Muscle of leg (tissue), 16 donors: ENCODE measurements at places on chromosomes 12 and 14.

DNA sequence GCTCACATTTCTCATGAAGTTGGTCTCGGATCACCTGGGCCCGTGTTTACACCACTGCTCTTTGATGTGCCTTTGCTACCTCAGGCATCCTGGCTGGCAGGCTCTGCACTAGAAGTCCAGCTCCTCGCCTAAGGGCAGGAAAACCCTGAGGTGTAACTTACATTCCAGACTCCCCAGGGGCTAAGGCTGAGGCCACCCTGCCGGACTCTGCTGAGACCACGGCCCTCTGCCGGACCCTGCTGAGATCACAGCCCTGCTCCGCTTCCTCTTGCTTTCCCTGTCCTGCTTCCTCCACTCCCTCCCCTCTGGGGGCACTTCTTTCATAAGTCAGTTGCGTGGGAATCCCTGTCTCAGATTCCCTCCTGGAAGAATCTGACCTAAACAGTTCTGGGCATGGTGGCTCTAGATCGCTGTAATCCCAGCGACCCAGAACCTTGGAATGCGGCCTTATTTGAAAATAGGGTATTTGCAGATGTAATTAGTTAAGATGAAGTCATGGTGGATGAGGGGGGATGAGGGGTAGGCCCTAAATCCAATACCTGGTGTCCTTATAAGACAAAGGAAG lies 17.2 kb downstream of the RILPL1 start:
- no peak for DNase-seq

DNA sequence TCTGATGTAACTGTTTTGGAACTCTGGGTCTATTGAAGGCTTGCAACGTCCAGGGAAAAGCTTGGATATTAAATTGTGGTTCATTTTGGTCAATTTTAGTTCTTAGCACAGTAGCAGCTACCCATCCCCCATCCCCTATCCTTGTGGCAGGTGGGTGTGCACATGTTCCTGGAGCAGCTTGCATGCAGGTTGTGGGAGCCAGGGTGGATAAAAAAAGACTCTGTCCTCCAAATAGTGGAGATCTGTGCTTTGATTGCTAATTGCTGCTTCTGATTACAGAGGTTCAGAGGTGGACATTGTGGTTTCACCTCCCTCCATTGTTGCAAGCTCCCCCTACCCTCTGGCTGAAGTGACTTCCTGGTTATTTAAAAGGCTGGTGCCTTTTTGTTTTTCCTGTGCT lies 23.1 kb downstream of the ATP23 start:
- DNase-seq = no peak

DNA sequence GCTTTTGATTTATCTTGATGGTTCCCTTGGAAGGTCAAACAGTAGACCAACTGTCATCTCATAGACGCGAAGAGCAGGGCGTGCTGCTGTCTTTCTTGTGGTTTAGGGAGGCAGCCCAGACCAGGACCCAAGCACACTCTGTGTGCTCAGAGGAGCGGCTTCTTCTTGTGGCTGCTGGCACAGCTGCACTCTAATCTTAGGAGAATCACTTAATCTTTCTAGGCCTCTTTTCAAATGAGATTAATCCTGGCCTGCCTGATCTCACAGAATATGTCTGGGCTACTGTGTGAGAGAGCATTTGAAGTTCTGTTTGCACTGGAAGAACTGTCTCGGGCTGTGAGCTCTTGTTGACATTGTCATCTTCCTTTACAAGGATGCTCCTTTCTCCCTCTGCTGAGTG lies 60.0 kb upstream of the TRAF3 start:
- DNase-seq = no peak

DNA sequence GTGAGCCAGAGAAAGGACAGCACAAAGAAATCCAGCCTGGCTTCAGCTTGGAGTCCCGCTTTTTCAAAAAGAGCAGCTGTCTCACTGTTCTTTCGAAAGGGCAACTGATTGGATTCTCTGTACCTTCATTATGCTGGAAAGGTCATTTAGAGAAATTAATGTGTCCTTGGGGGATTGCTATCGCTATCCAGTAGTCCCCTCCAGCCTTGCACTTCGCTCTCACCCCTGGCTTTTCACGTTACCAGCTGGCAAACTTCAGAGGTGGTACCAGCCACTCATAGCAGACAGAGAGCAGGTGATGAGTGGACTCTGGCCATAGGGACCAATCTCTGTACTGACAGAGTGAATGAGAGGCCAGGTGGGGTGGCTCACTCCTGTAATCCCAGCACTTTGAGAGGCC lies 11.8 kb upstream of the NUAK1 start:
- DNase-seq = no peak

DNA sequence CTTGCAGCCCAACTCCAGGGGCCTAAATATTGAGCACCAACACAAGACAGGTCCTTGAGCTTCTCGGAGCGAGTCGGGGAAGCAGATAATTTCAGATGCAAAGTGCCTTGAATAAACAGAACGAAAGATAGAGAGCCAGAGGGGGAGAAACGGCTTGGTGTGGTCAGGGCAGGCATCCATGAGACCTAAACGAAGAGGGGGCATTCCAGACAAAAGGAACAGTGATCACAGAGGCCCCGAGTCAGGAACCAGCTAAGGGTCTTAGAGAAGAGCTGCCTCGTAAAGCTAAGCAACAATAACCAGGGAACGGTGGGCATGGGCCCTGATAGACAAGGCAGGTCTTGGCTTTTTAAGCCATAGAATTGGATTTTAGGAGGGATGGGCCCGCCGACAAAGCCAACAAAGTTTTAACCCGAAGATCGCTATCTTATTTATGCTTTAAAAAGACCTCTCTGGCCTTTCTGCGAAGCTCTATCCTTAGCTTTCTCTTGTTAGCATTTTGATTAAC lies 421 bp upstream of the ACADS start:
- DNase-seq = no peak

GRCh38 chr12:19402743-19403431 lies 36.4 kb upstream of the AEBP2 start:
- peak; percentile 86 for DNase-seq
